Naive thymus-derived CD8-positive, alpha-beta T cell (primary cell): ENCODE measurements at places on chromosomes 2 and 18.
A peak's percentile ranks its signal among the peaks of the same experiment; 100 is the strongest.

- DNase-seq, result peak; percentile 7
- H3K4me3 ChIP-seq, result peak overlapping the region; percentile 88
- peaks cover 30% of the 10 kb centered on the region for H3K4me1 ChIP-seq
- H3K27ac ChIP-seq, result no peak overlapping the region
- H3K27me3 ChIP-seq, result no peaks in the 10 kb centered on the region
Observed at GRCh38 chr2:241507430-241508239, 749 bp downstream of the STK25 start.

DNA sequence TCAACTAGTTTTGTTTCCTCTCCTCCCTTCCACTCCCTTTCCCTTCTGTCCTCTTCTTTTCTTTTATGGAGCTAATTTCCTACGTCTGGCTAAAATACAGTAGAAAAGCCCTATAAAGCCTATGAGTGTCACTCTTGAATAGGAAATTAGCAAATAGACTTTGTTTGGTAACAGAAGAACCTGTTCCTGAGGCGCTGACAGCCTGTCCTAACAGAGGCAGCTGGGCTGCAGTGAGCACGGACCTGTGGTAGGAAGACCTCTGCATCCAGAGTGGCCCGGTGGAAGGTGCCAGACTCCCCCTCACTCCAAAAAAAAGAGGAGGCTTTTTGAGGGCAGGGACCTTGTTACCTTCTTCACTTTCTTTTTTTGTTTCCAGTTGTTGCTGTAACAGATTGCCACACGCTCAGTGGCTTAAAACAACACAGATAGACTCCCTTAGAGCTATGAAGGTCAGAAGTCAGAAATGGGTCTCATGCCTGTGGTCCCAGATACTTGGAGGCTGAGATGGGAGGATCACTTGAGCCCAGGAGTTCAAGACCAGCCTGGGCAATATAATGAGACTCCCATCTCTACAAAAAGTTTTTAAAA, 81.2 kb upstream of the TXNDC2 start:
- H3K4me1 ChIP-seq, result no peaks in the 10 kb centered on the region
- DNase-seq, result no peak
- H3K27me3 ChIP-seq, result peaks cover 1% of the 10 kb centered on the region
- H3K36me3 ChIP-seq, result no peaks in the 10 kb centered on the region
- no peak overlapping the region for H3K4me3 ChIP-seq
- no peak overlapping the region for H3K27ac ChIP-seq

DNA sequence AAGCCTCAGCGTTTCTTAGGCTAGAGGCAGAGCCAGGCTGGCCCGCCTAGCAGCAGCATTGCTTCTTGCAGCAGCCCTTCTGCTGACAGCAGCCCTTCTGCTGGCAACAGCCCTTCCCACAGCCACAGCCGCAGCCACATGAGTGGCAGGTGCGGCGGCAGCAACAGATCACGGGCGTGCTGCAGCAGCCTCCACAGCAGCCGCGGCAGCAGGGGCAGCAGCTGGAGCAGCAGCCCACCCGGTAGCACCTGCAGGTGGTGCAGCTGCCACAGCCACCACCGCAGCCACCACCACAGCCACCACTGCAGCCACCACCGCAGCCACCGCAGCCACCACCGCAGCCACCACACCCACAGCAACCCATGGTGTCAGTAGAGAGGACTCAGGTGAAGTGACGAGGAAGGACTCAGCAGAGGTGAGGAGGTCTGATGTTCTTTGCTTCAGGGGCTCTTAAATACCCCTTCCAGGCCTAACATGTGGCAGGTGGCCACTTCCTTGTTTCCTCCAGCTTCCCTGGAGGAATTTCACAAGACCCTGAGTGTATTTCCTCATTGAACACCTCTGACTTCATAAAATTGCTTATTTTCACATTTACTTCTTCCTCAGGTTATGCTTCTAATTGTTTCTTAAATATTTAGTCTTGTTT, at the start of gene SCYGR6:
Gene SCYGR6, minus strand, starts transcription at position 364 of the 646 bp plus-strand sequence. Its CDS starts 0 bp downstream, at position 364.
- no peak within 1 kb of the TSS for H3K27ac ChIP-seq
- H3K36me3 ChIP-seq, result no peaks in the 10 kb centered on the region
- H3K27me3 ChIP-seq, result peaks cover 21% of the 10 kb centered on the region
- no peaks in the 10 kb centered on the region for H3K4me1 ChIP-seq
- H3K4me3 ChIP-seq, result no peak within 1 kb of the TSS

DNA sequence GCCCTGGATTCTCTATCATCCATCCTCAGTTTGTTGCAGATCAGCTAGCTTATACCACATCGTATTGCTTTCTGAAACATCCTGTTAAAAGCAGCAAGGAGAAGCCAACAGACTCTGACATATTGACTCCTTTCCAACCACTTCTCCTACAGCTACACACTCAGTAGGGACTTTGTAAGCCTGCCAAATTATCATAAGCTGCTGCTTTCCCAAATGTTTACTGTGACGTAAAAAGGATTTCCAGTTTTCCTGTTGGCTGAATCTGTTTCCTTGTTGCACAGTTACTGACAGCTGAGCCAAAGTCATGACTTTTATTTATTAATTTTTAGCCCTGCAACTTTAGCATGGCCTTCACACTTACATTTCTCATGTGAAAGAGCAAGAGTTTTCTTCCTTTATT, 294.3 kb downstream of the KCNJ3 start:
- no peak overlapping the region for H3K27ac ChIP-seq
- no peak for DNase-seq
- no peak overlapping the region for H3K4me3 ChIP-seq
- H3K27me3 ChIP-seq, result no peaks in the 10 kb centered on the region

DNA sequence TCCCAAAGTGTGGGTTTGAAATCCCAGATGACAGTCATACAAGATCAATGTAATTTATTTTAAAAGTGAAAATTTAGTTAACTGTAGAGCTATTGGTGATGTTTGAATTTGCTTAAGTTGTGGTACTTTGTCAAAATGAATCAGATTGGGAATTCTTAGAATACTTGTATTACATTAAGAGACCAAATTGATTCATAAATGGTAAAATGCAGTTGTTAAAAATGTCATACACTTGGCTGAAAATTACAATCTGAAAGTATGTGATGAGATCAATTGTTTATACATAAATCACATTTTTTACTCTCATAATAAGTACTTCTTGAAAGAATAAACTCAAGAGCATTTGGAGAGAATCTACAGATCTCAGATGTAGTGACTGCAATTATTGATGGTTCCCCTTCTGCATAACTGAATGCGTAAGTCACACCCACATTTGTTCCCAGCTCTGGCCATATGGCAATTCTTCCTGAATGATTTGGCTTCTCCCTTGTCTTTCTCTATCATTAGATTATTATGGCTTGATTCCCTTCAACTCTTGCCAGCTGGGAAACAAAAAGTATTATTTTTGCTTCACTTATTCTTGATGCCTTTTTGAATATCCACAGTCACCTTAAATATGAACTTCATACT, 558.5 kb downstream of the CPS1 start:
- H3K4me3 ChIP-seq, result no peak overlapping the region
- no peak for DNase-seq
- H3K27me3 ChIP-seq, result no peaks in the 10 kb centered on the region
- H3K36me3 ChIP-seq, result no peaks in the 10 kb centered on the region
- H3K27ac ChIP-seq, result no peak overlapping the region

- H3K4me3 ChIP-seq, result no peak overlapping the region
- no peak for DNase-seq
- H3K36me3 ChIP-seq, result no peaks in the 10 kb centered on the region
Observed at GRCh38 chr2:227759411-227760118, 13.9 kb downstream of the SCYGR8 start.

GRCh38 chr2:157173740-157174184, 83.7 kb upstream of the GALNT5 start:
- H3K27me3 ChIP-seq, result peaks cover 23% of the 10 kb centered on the region
- H3K27ac ChIP-seq, result no peak overlapping the region
- DNase-seq, result no peak
- H3K36me3 ChIP-seq, result no peaks in the 10 kb centered on the region
- no peak overlapping the region for H3K4me3 ChIP-seq

GRCh38 chr2:25410370-25410769, 68.6 kb upstream of the DNMT3A start:
- DNase-seq, result no peak
- H3K27me3 ChIP-seq, result no peaks in the 10 kb centered on the region
- H3K4me3 ChIP-seq, result no peak overlapping the region
- H3K27ac ChIP-seq, result no peak overlapping the region
- H3K36me3 ChIP-seq, result no peaks in the 10 kb centered on the region

DNA sequence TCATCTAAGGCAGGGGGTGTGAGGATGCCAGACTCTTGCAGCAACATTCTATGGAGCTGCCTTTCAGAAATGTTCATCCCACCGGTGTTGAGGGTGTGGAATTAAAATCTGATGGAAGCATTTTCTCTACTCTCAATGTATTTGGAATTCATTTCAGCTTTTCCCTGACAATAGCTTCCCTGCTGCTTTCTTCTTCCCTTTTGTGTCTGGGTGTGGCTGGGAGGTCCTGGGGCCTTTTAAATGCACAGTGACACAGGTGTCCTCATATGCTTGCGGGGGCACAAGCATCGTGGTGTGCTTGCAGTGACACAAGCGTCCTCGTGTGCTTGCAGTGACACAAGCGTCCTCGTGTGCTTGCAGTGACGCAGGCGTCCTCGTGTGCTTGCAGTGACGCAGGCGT, 43.4 kb upstream of the ASB18 start:
- H3K4me1 ChIP-seq, result no peaks in the 10 kb centered on the region
- no peaks in the 10 kb centered on the region for H3K36me3 ChIP-seq
- no peak for DNase-seq
- no peak overlapping the region for H3K27ac ChIP-seq

- DNase-seq, result no peak
- no peak overlapping the region for H3K27ac ChIP-seq
- no peaks in the 10 kb centered on the region for H3K36me3 ChIP-seq
- H3K4me3 ChIP-seq, result no peak overlapping the region
Observed at GRCh38 chr2:33788044-33788443, 188.9 kb upstream of the FAM98A start.

- H3K36me3 ChIP-seq, result peaks cover 87% of the 10 kb centered on the region
- H3K27me3 ChIP-seq, result no peaks in the 10 kb centered on the region
- H3K4me3 ChIP-seq, result no peak overlapping the region
- no peak for DNase-seq
- H3K4me1 ChIP-seq, result peaks cover 9% of the 10 kb centered on the region
- no peak overlapping the region for H3K27ac ChIP-seq
Observed at GRCh38 chr2:237760506-237761502, 37.8 kb upstream of the RBM44 start.

- H3K4me3 ChIP-seq, result no peak overlapping the region
- DNase-seq, result no peak
- no peak overlapping the region for H3K27ac ChIP-seq
- H3K4me1 ChIP-seq, result peaks cover 9% of the 10 kb centered on the region
- no peaks in the 10 kb centered on the region for H3K36me3 ChIP-seq
- no peaks in the 10 kb centered on the region for H3K27me3 ChIP-seq
Observed at GRCh38 chr2:11691076-11691660, 21.2 kb upstream of the NTSR2 start.

- H3K36me3 ChIP-seq, result no peaks in the 10 kb centered on the region
- DNase-seq, result no peak
- no peak overlapping the region for H3K4me3 ChIP-seq
- no peak overlapping the region for H3K27ac ChIP-seq
Observed at GRCh38 chr2:224333726-224334482, 68.0 kb downstream of the FAM124B start.

GRCh38 chr2:163490281-163490680, 245.5 kb downstream of the FIGN start:
- no peaks in the 10 kb centered on the region for H3K27me3 ChIP-seq
- H3K36me3 ChIP-seq, result no peaks in the 10 kb centered on the region
- no peak overlapping the region for H3K4me3 ChIP-seq
- H3K4me1 ChIP-seq, result no peaks in the 10 kb centered on the region
- no peak for DNase-seq

GRCh38 chr2:31286230-31286629, 52.3 kb downstream of the EHD3 start:
- H3K27ac ChIP-seq, result no peak overlapping the region
- H3K4me3 ChIP-seq, result no peak overlapping the region
- no peaks in the 10 kb centered on the region for H3K36me3 ChIP-seq
- H3K27me3 ChIP-seq, result no peaks in the 10 kb centered on the region
- no peak for DNase-seq
- H3K4me1 ChIP-seq, result no peaks in the 10 kb centered on the region

GRCh38 chr2:10559634-10560224, 111.6 kb upstream of the ODC1 start:
- no peak overlapping the region for H3K4me3 ChIP-seq
- no peaks in the 10 kb centered on the region for H3K4me1 ChIP-seq
- H3K36me3 ChIP-seq, result peaks cover 5% of the 10 kb centered on the region
- DNase-seq, result no peak
- no peak overlapping the region for H3K27ac ChIP-seq

- no peaks in the 10 kb centered on the region for H3K36me3 ChIP-seq
- H3K27ac ChIP-seq, result no peak overlapping the region
- no peaks in the 10 kb centered on the region for H3K27me3 ChIP-seq
- no peak overlapping the region for H3K4me3 ChIP-seq
Observed at GRCh38 chr2:52115750-52116149, 1083.8 kb upstream of the NRXN1 start.

- H3K4me3 ChIP-seq, result no peak overlapping the region
- DNase-seq, result no peak
- H3K27ac ChIP-seq, result peak overlapping the region; percentile 63
- no peaks in the 10 kb centered on the region for H3K27me3 ChIP-seq
Observed at GRCh38 chr2:101818531-101819451, 121.3 kb downstream of the MAP4K4 start.

DNA sequence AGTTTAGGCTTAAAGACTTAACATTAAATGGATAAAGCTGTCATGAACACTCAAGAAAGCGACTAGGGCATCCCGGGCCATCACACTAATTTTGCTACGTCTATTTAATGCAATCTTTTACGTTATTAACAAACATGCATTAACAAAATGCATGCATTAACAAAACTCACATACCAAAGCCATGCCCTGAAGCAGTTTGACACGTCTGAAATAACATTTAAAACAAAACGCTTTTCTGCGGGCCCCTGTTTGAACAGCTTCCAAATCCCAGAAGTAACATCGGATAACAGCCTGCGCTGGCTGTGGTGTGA, 458 bp downstream of the B4GALT6 start:
- H3K4me3 ChIP-seq, result peak overlapping the region; percentile 90
- peaks cover 33% of the 10 kb centered on the region for H3K27me3 ChIP-seq
- no peak for DNase-seq

- no peak overlapping the region for H3K4me3 ChIP-seq
- no peaks in the 10 kb centered on the region for H3K27me3 ChIP-seq
- no peaks in the 10 kb centered on the region for H3K4me1 ChIP-seq
- H3K27ac ChIP-seq, result no peak overlapping the region
- no peak for DNase-seq
- no peaks in the 10 kb centered on the region for H3K36me3 ChIP-seq
Observed at GRCh38 chr2:194301946-194302345, 1355.1 kb upstream of the SLC39A10 start.

- no peak for DNase-seq
- no peaks in the 10 kb centered on the region for H3K27me3 ChIP-seq
- H3K4me3 ChIP-seq, result no peak overlapping the region
- H3K4me1 ChIP-seq, result peaks cover 9% of the 10 kb centered on the region
Observed at GRCh38 chr18:3663870-3664512, 214.0 kb downstream of the TGIF1 start.

DNA sequence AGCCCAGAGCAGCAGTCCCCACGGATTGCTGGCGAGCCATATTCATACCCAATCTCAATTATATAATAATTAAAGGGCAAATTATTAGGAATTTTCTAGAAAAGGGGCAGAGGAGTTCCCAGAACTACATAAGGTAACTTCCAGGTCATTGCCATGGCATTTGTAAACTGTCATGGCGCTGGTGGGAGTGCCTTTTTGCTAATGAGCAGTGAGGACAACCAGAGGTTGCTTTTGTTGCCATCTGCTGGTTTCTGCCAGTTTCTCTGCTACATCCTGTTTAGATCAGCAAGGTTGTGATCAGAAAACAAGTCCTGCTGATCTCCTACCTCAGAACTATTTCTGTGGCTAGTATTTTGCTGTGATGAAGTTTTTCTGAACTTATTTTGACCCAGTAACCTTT, 159.8 kb upstream of the PIEZO2 start:
- DNase-seq, result no peak
- H3K4me1 ChIP-seq, result no peaks in the 10 kb centered on the region
- H3K4me3 ChIP-seq, result no peak overlapping the region
- H3K36me3 ChIP-seq, result no peaks in the 10 kb centered on the region
- no peaks in the 10 kb centered on the region for H3K27me3 ChIP-seq
